ENCODE measurements at places on chromosomes 5 and 9.

- no peak for DNase-seq
These were observed 202.0 kb upstream of the KLF9 start for GRCh38 chr9:70616228-70616990.

GRCh38 chr5:141637767-141638419, 1.1 kb downstream of the RELL2 start:
- DNase-seq = peak; percentile 67

- no peak for DNase-seq
These were observed 219.9 kb upstream of the NREP start for GRCh38 chr5:111976705-111977435.

DNA sequence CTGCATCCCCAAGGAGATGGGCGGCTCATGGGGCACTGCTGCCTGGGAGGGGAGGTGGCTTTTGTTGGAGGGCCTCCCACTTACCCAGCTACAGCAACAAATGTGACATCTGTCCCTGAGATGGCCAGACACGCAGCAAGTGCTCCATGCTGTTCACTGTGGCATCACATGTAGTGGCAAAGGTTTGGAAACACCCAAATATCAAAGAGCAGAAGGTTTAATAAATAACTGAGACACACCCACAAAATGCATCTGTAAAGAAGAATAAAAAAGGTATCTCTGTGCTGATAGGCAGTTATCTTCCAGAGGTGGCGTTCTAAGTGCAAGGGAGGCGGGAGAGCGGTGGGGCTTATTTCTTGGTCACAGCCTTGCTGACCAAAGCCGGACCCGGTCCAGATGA, 23.3 kb upstream of the CLPTM1L start:
- DNase-seq = no peak

GRCh38 chr5:107570805-107571531, 99.8 kb downstream of the EFNA5 start:
- no peak for DNase-seq

DNA sequence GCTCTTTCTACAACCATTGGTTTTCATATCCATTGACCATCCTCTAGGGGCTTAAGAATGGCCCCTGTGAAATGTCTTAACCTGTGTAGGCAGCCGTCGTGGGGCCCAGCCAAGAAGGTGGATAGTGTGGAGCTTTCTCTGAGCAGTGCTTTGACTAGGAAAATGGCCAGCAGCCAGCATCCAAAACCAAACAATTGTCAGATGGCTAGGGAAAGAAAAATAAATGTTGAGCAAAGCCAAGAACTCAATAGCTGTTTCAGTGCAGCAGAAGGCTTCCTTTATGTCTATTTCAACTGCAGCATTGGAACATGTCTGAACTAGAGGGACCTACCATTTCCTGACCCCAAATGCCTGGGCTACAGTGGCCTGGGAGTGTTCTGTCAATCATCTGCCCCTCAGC, 374.9 kb downstream of the TLE4 start:
- DNase-seq = no peak

DNA sequence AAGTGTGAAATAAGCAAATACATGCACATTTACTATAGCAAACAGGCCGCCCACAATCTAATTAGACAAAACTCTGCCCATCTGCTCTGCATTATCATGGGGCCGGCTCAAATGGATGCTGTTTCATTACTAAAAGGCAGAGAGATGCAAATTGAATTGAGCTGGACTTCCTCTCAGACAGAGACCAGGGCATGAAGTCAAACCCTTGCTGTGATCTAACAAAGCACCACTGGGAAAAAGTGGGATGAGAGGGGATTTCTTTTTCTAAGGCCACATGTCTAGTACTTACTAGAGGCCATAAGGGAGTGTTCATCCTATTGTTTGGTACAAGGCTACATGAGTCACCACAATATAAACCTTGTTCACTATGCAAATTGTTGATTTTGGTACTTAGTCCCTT, 614.7 kb downstream of the ISL1 start:
- no peak for DNase-seq

DNA sequence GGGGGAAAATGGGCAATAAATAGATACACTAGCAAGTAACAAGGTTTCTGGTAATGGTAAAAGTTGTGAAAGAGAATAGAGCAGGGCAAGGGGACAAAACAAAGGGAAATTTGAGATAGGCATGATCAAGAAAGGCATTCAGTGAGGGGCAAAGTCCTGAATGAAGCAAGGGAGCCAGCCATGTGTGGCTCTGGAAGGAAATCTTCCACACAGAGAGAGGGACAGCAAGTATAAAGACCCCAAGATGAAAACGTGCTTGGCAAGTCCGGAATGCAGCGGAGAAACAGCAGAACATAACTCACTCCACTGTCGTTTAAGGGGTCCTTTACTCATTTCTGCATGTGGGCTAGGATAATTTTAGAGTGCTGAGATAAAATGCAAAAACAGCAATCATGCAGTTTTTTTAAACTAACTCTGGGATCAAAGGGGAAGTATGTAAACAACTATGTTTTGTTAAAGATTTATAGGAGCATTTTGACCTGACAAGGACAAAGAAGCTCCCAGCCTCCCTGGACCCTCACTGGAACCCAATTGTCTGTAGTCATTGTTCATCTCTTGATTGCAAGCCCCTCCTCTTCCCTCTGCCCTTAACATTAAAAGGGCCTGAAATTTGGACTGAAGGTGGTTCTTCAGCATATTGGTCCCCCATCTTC, 22.9 kb upstream of the AOPEP start:
- DNase-seq = no peak

DNA sequence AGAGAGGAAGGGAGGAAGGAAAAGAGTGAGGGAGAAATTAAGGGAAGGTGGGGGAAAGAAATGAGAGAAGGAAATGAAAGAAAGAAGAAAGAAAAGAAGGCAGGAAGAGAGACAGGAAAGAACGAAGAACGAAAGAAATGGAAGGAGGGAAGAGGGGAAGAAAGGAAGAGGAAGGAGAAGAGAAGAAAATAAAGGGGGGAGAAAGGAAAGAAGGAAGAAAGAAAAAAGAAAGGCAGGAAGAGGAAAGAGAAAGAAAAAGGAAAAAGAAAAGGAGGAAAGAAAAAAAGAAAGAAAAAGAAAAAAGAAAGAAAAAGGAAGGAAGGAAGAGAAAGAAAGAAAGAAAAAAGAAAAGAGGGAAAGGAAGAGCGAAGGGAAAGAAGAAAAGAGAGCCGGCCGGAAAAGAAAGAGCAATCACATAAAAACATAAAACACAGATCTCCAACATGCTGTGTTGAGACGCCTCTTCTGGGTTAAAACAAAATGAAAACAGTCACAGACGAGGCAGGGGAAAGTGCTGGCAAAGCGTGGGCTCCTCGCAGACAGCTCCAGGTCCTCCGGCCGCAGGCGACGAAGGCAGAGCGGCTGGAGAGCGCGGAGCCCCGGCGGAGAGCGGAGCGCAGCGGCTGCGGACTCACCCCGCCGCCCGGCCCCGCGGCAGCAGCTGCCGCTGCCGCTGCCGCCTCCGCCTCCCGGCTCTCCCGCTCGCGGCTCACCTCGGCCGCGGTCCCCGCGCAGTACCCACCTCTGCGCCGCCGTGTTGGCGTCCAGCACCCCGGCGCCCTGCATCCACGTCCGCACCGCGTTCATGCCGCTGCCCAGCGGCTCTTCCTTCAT, 896 bp downstream of the EBF1 start:
- peak; percentile 47 for DNase-seq

Data from kidney capillary endothelial cell (primary cell).